ENCODE measurements at places on chromosomes 7 and 10.

GRCh38 chr10:118753331-118754228, 1.2 kb downstream of the CACUL1 start:
- DNase-seq, result no peak

DNA sequence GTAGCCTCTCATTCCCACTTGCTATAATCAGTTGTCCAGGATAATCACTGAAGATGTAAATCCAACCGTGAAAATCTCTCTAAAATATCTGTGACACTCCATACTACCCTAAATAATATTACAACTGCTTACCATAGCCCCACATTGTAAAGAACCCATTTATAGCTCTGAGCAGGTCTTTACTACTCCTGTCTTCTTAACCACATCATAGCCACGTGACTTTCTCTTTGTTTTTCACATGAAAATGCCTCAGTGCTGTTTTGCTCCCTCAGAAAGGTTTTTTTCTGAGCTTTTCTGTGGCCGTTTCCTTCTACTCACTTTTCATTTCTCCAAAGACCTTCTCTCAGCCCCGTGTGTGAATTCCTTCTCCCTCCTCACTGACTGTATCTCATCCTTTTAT, 662.2 kb upstream of the ADARB2 start:
- no peak for DNase-seq

DNA sequence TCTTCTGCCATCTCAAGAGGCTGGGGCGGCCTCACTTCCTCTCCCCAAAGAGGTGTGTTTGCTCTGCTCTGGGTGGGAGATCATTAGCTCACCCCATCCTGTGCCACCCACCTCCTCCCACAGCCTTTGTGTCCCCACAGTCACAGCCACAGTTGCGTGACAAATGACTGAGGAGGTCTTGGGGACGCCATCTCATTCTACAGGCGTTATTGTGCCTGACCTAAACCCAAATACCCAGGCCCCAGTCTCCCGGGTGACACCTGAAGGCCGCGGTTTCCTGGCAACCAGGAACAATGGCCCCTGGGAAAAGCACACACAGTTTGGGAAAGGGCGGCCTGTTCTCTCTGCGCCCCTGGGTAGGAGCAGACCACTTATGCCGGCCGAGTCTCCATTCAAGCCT, 51.6 kb downstream of the SLIT1 start:
- no peak for DNase-seq

- no peak for DNase-seq
These were observed 49.1 kb downstream of the SYPL1 start for GRCh38 chr7:106063024-106063423.

GRCh38 chr10:12195281-12195602, 449 bp downstream of the NUDT5 start:
- DNase-seq, result no peak

DNA sequence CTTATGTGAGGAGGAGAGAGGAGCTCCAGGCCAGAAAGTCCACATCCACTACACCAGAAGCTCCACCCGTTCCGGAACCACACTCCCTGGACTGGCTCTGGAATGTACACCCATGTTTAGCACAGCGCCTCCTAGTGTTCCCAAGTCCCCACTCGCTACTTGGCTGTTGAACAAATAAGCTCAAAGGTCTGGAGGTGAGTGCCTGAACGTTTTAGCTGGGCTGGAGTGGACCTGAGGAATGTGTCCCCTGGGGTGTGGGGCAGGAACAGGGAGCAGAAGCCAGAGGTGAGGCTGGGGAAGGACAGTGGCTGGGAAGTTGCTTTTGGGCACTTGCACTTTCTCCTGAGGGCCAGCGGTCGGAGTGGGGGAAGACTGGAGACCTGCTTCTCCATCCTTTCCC, 164.1 kb upstream of the CDCA7L start:
- DNase-seq, result peak; percentile 47

DNA sequence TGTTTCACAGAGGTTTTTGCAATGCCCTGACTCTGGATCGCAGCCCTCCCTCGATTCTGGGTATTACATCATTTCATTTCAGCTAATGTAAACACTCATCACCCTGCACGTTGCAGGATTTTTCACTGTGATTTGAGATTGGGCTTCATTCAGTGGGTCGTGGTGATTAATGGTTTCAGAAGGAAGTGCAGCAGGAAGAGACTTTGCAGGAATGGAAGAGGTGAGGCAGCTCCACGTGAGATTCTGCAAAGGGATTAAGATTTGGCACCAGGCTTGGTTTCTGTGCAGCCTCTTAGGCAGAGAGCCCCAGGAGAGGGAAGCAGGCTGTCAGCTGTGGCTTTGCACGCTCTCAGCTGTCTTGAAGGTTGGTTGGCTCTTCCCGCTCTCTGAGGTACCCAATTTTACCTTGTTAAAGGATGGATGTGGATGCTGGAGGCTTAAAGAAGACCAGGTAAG, 95.2 kb downstream of the PLCE1 start:
- no peak for DNase-seq

DNA sequence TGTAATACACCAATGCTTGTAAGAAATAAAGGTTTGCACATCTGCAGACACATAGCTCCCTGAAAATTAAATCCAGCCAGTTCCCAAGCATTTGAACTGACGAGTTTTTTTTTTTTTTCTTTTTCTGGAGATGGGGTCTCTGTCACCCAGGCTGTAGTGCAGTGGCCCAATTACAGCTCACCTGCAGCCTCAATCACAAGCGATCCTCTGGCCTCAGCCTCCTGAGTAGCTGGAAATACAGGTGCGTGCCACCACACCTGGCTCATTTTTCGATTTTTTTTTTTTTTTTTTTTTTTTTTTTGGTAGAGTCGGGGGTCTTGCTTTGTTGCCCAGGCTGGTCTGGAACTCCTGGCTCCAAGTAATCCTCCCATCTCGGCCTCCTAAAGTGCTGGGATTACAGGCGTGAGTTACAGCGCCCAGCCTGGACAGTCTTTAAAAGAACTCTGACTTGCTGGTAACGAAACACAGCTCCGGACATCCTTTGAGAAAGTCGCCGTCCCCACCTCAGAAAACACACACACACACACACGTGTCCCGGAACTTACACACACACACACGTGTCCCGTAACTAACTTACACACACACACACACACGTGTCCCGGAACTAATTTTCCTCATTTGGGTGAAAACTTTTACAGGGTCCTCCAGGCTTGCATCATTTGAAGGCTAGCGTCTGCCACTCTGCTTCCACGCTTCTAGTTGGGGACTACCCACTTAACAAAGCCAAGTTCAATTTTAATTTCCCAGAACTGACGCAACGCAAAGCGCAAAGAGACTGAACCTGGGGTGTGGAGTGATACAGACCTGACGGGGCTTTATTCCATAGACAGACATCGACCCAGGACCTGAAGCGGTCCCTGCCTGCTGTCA, 18.6 kb downstream of the OCM2 start:
- peak; percentile 27 for DNase-seq

DNA sequence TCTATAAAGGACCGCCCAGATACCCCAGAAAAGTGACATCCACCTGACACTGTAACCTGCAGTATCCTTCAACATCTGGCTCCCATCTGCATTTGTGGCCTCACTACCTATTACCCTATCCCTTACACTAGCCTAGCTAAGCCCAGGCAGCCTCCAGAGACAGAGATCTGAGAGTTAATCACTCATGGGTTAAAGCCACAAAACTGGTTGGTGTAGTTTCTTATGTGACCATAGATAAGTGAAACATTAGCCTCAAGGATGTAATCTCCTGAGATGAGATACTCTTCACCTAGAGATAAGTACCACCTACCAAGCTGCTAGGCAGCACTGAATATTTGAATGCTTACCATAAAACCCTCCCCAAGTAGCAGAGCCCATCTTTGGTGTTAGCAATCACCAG, 35.4 kb downstream of the CTTNBP2 start:
- DNase-seq, result no peak

- no peak for DNase-seq
These were observed 59.5 kb downstream of the KCND2 start for GRCh38 chr7:120332433-120332832.

DNA sequence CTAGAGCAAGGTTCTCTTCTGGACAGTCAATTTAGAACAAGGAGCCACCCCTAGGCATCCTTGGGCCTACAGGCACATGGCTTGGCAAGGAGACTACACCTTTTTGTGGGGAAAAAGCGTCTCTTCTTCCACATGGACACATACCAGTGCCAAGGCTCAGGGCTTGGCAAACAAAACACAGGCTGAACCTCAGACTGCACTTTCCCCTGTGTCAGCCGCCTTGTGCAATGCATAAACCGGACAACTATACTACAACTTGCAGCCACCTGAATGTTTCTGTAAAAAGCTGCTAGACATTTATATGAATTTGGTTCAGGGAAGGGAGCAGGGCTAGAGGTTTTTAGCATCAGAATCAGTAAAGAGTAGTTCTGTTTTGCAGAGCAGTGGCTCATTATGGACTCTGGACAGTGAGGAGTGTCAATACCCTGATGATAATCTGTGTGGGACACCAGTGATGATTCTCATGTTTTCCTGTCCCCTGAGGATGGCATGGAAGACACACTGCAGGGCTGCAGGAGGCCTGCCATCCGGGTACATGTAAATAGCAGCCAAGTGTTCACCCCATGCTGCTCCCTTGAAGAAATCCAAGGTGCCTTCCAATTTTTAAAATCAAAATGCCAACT, 118.9 kb downstream of the GATA3 start:
- DNase-seq, result no peak

GRCh38 chr10:30420266-30420665, 13.7 kb upstream of the MAP3K8 start:
- no peak for DNase-seq

- DNase-seq, result no peak
These were observed 77.9 kb upstream of the HECW1 start for GRCh38 chr7:43034535-43035002.

- no peak for DNase-seq
These were observed 32.8 kb upstream of the VIPR2 start for GRCh38 chr7:159177284-159177953.

DNA sequence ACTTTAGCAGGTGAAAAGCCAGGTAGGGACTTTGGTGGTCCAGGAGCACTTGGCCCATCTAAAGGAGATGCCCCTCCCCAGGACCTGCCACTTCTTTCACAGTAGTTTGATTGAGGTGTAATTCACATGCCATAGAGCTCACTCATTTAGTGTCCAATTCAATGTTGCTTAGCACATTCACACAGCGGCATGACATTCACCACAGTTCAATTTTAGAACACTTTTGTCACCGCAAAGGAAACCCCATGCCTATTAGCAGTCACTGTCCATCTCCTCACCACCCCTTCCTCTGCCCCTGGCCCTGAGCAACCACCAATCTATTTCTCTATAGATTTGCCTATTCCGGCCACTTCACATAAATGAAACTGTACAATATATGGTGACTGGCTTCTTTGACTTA, 211.6 kb upstream of the ZMIZ1 start:
- no peak for DNase-seq

- DNase-seq, result no peak
These were observed 83.5 kb downstream of the TNS3 start for GRCh38 chr7:47498229-47499056.

DNA sequence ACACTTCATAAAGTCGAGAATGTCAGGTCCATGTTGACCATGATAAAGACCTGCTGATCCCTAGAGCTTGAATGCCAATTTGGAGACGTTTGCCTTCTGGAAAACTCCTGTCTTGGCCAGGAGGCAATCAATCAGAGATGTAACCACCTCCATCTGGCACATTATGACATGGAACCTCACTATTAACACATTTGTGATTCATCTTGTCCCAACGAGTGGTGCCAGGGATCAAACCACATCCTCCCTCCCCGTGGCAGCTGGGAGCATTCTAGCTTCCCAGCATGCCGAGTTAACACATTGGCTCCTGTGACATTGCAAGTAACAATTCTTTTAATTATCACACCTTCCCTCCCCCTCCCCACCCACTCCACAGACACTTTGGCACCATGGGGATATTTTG, 84.0 kb upstream of the PPP1R17 start:
- DNase-seq, result no peak

DNA sequence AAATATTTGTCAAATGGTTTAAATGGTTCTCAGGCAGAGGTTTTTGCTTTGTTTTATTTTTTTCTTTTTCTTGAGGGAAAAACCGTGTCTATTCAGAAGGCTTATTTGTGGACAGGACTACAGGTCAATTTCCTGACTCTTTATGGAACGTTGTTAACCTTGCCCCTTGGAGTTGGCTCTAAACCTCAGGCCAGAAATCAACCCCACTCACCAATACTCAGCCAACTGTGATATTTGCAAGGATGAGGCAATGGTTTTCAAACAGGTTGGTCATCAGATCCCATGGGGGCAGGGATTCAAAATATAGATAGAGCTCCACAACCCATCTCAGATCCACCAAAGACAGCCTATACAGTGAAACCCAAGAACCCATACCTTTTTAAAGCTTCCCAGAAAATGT, 10.2 kb downstream of the PDLIM1 start:
- DNase-seq, result no peak

DNA sequence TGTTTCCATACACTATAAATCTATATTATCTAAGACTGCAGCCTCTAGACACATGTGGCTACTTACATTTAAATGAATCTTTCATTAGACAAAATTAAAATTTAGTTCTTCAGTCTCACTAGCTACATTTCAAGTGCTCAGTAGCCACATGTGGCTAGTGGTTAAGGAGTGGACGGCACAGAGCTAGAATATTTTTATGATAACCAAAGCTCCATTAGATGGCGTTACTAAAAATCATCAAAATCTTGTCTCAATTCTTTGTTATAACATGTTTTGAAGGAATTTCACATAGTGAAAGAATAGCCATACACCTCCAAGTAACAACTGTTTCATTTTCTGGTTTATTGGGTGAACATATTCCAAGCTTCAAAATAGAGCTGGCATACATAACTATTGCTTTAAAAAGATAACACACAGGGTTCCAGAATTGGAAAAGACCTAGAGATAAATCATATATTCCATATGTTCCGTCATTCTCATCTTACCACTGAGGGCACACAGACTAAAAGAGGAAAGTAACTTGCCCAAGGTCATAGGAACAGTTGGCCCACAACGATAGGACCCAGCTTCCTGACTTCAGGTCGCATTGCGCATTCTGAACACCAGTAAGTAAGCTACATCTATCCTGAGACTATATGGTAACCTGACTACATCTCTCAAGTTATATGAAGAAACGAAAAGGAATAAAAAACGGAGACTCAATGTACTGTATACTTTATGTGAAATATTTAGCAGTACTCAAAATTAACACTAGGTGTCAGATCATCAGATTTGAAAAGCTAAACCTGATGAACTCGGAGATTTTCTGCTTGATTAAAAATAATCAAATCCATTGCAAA, 66.6 kb downstream of the CAV1 start:
- DNase-seq, result no peak

GRCh38 chr7:46257761-46258448, 336.8 kb upstream of the IGFBP3 start:
- DNase-seq, result no peak

GRCh38 chr7:120926943-120927346, 23.6 kb upstream of the ING3 start:
- DNase-seq, result no peak

GRCh38 chr10:60611291-60611747, 167.0 kb upstream of the CDK1 start:
- peak; percentile 41 for DNase-seq

Measured in activated CD4-positive, alpha-beta T cell treated with anti-CD3 and anti-CD28 coated beads, Interleukin-2, amount 50 U/mL, for 48 hours (primary cell).